ENCODE measurements at places on chromosomes 5 and 9.
A peak's percentile ranks its signal among the peaks of the same experiment; 100 is the strongest.

DNA sequence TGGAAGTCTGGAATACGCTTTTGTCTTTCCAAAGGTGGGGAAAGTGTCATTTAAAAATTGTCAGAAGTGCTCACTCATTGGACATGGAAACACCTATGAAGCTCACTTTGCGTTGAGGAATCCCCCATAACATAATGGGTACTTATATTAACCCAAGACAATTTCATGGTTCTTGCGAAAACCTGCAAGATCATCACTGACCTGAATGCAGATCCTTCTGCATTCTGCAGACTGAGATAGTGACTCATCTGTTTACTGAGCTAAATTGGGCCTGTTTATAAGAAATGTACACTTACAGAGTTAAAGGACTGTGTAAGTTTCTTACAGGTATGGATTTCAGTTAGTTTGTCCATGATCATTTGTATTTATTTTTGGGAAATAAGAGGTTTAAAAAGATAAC, 153.0 kb downstream of the HMHB1 start:
- no peak for DNase-seq

DNA sequence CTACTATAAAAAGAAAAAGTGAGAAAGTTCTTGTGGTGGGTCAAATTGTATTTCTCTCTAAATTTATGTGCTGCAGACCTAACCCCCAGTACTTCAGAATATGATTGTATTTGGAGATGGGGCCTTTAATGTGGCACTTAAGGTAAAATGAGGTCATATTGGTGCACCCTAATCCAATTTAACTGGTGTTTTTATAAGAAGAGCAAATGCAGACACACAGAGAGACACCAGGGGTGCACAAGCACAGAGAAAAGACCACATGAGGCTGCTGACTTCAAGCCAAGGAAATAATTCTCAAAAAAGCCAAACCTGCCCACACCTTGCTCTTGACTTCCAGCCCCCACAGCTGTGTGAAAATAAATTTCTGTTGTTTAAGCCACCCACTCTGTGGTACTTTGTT, 80.2 kb upstream of the HTR4 start:
- DNase-seq: no peak

- DNase-seq: no peak
Measured at GRCh38 chr9:123852403-123852802, 77.5 kb downstream of the DENND1A start.

GRCh38 chr5:53277491-53277890, 167.9 kb upstream of the MOCS2 start:
- no peak for DNase-seq

GRCh38 chr9:94860678-94861588, 134.4 kb downstream of the AOPEP start:
- DNase-seq: peak; percentile 57

DNA sequence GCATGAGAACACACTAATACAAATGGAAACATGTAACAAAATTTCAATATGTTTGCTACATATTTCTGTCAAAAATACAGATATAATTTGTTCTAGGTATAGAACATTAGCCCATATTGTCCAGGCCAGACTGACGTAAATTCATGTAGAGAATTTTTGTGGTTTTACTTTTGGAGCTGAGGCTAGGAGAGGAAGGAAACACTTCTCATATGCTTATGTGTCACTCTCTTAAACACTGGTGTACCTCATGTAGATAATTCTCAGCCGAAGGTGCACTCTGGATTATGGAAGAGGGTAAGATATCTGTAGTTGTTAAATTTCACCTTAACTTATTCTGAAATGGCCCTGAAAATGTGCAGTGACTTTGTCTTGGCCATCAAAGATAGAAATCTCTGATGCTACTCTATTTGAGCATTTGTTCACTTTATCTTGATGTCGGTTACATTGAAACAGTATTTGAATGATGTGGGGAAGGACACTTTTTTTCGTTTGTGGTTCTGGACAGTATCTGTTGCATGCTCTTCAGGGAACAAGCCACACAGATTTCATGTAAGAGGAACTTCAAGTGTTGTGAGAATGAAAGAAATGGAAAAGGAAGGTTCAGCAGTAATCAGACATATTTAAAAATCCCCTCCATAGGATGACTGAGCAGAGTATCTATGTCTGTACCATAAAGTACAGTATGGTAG, 202.7 kb downstream of the SPATA31D1 start:
- DNase-seq: no peak

- DNase-seq: no peak
Measured at GRCh38 chr5:107812570-107813141, 141.9 kb upstream of the EFNA5 start.

- no peak for DNase-seq
Measured at GRCh38 chr9:101634741-101635409, 40.1 kb upstream of the PPP3R2 start.

- no peak for DNase-seq
Measured at GRCh38 chr5:16983972-16984371, 47.9 kb upstream of the MYO10 start.

GRCh38 chr5:73507062-73507461, 8.8 kb downstream of the BTF3 start:
- DNase-seq: no peak

DNA sequence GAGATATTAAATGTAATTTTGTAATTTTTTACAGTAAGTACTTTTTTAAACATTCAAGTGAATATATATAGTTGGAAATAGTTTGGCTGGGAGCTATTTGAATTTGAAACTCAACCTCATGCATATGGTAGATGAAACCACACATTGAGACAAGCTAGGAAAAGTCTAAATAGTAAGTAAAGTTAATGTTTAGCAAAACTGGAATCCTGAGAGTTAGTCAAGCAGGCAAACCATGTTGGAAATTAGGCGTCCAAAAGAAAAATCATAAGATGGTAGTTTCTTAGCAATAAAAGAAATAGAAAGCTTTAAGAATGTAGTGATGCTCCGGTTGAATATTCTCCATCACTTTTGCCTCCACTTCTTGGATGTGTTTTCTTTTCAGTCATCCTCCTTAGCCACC, 657.1 kb upstream of the CDH10 start:
- no peak for DNase-seq

- no peak for DNase-seq
Measured at GRCh38 chr5:135894789-135895188, 852 bp downstream of the IL9 start.

- no peak for DNase-seq
Measured at GRCh38 chr5:10934783-10935355, 173.8 kb upstream of the DAP start.

GRCh38 chr5:64836190-64836755, 67.5 kb downstream of the CWC27 start:
- DNase-seq: no peak

GRCh38 chr5:32297181-32298058, 15.3 kb downstream of the MTMR12 start:
- no peak for DNase-seq

DNA sequence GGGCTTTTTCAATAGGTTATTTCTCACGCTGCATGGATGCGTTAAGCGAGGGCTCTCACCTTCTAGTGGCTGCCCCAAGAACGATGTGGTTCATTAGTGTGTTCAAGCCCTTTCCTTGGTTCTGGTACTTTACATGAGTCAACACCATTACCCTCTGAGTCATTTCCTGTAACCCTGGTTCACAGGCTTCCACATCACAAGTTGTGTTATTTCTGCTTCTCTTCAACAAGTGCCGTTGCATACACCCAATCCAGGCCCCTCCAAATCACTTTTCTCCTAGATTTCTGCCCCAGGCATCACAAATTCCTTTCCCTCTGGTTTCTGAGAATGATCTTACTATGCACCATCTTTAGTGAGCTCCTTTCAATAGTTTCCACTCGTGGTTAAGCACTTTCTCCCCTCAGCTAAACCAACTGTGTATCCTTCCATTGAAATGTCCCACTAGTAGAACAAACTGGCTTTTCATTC, 69.5 kb upstream of the RAD23B start:
- peak; percentile 33 for DNase-seq

GRCh38 chr5:88833371-88834130, 49.4 kb downstream of the MEF2C start:
- peak; percentile 47 for DNase-seq

GRCh38 chr9:115104908-115105307, 13.0 kb downstream of the TNC start:
- DNase-seq: no peak

DNA sequence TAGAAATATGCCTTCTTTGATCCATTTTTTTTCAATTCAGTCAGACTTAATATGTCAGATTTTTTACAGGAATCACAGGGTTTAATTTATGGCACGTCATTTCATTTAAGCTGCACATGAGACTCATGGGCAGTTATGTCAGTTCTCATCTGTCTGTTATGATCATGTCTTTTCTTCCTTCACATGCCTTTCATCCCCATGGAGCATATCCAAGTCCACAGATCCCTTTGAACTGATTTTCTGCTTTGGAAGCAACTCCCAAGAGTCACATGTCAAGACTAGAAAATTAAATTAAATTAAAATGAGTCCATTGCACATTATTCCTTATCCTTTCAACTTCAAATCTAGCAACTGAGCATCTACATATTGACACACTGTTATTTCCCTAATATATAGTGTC, 1274.0 kb upstream of the C9orf72 start:
- no peak for DNase-seq

- DNase-seq: no peak
Measured at GRCh38 chr5:158287643-158288271, 428.8 kb upstream of the CLINT1 start.

DNA sequence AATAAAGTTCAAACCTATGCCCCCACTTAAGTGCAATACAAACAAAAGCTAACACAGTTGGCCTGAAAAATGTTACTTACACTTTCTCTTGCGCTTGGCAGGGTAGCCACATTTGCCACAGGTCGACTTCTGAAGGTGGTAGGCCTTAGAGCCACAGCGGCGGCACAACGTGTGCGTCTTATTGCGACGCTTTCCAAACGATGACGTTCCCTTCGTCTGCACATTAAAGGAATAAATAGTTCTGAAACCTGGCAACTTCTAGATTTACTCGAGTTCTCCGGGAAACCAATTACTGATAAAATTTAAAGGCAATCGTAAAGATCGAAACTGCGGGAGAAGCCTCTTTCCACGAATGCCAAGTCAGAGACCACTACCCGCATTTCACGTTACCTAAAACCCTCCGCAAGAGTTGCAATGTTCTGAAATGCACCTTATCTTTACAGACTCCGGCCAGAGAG, 602 bp downstream of the RPL37 start:
- DNase-seq: peak; percentile 43

- no peak for DNase-seq
Measured at GRCh38 chr9:79615038-79615437, 43.3 kb downstream of the TLE4 start.

GRCh38 chr5:124637011-124637410, 109.4 kb downstream of the ZNF608 start:
- DNase-seq: no peak

- no peak for DNase-seq
Measured at GRCh38 chr9:100160021-100160420, 61.0 kb downstream of the INVS start.

DNA sequence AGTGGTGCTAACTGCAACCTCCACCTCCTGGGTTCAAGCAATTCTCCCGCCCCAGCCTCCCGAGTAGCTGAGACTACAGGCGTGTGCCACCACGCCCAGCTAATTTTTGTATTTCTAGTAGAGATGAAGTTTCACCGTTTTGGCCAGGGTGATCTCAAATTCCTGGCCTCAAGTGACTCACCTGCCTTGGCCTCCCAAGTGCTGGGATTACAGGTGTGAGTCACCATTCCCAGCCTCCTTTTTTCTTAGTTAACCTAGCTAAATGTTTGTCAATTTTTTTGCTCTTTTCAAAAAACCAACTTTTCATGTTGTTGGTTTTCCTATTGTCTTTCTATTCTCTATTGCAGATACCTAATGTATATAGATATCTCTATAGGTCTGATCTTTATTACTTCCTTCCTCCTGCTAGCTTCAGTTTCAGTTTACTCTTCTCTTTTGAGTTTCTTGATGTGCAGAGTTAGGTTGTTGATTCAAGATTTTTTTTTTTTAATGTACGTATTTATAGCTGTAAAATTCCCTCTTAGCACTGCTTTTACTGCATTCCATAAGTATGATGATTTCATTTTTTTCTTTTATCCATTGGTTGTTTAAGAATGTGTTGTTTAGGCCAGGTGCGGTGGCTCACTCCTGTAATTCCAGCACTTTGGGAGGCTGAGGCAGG, 32.9 kb downstream of the FGD3 start:
- DNase-seq: no peak

GRCh38 chr5:176447591-176447977, 601 bp upstream of the FAF2 start:
- no peak for DNase-seq
